ENCODE measurements at places on chromosomes 7 and 10.
A peak's percentile ranks its signal among the peaks of the same experiment; 100 is the strongest.

DNA sequence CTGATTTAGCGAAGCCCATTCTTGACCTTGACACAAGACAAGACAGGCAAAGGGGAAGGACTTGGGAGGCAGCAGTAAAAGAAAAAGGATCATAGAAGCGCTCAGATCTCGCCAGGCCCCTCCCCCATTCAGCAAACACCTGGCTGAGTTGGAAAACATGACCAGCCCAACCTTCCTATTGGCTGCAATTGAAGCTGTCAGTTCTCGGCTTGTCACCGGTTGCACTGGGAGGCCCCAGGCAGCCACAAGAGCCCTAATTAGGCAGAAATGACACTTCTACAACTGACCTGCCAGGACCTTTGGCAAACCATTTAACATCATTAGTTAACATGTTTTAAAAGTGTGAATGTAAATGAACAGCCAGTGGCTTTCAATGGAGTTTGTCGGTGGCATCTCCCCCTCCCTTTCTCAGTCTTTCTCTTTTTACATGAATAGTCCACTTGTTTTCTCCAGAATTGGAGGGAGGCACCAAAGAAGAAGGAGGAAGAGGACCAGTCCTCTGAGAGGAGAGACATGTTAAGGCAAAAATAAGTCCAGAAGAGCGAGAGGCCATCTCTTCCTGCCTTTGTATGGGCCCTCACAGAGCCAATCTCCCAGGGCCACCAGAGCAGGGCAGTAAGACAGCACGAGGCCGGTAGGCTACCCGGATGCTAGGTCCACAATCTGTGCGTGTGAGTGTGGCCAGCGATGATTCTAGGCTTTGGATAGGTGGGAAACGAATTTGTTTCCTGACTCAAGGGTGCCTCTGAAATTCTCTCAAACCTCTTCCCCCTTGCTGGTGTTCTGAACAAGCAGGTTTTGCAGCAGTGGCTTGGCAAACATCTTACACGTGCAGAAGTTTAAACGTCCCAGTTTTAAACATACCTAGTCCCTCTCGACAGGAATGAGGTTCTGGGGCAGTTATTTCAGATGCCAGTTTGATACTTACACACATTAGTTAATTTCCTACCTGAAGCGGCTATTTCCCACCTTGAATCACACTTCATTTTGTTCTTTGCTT, 15.0 kb upstream of the ENO4 start:
- DNase-seq, result no peak

DNA sequence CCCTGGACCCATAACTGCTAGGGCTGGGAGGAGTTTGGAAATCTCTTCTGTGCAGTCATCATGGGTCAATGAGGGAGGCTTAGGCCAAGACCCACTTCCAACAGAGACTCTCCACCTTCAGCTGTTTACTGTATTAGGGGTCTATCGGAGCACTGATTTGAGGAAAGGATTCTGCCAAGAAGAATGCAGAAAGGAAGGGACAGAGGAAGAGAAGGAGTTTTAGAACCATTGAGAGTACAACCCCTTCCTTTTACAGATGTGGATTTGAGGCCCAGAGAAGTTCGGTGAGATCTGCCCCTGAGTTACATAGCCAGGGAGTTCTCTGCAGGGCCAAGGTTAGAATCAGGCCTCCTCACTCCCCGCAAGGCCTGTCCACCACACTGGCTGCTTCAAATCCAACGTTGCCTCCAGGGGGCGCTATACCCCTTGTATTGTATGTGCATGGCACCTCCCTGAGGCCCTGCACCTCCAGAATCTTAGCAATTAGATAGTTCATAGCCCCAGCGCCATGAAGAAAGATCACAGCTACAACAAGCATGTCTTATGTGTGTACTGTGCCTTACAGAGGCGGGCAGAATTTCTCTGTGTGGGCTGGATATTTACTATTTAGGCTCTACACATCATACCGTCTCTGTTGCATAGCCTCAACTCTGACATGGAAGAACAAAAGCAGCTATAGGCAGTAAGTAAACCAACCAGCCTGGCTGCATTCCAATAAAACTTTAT, 246.8 kb downstream of the SKIDA1 start:
- DNase-seq, result peak; percentile 97

- DNase-seq, result no peak
Measured at GRCh38 chr10:11293332-11293731, 275.7 kb downstream of the CELF2 start.

GRCh38 chr7:35828817-35829216, 28.0 kb downstream of the SEPTIN7 start:
- no peak for DNase-seq

DNA sequence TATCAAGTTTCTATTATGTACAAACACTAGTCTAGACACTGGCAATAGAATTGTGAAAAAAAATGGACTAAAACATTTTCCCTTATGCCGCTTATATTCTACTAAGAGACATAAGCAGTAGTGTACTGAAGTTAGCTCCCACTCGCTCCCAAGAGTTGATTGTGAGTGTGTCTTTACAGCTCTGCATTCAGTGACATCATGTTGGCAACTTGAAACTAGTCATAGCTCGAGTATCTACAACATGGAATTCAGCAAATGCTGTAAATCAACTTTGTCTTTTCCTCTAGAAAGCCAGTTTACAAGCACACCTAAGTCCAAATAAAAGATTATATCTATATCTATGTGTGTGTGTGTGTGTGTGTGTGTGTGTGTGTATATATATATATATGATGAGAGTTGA, 58.8 kb upstream of the MAGI2 start:
- no peak for DNase-seq

DNA sequence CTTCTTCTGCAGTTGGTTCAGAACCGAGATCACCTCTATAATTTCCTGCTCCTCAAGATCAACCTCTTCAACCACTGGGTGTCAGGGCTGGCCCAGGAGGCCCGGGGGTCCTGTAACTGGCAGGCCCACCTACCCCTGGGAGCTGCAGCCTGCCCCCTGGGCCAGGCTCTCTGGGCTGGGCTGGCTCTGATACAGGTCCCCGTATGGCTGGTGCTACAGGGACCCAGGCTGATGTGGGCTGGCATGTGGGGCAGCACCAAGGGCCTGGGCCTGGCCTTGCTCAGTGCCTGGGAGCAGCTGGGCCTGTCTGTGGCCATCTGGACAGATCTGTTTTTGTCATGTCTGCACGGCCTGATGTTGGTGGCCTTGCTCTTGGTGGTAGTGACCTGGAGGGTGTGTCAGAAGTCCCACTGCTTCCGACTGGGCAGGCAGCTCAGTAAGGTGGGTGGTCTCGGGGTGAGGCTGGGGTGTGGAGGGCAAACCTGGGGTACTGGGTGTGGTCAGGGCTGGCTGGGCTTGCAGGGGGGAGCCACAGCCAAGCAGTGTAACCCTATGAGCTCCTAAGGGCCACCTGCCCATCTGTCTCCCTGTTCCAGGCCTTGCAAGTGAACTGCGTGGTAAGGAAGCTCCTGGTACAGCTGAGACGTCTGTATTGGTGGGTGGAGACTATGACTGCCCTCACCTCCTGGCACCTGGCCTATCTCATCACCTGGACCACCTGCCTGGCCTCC, 4.2 kb downstream of the TMEM270 start:
- DNase-seq, result no peak

DNA sequence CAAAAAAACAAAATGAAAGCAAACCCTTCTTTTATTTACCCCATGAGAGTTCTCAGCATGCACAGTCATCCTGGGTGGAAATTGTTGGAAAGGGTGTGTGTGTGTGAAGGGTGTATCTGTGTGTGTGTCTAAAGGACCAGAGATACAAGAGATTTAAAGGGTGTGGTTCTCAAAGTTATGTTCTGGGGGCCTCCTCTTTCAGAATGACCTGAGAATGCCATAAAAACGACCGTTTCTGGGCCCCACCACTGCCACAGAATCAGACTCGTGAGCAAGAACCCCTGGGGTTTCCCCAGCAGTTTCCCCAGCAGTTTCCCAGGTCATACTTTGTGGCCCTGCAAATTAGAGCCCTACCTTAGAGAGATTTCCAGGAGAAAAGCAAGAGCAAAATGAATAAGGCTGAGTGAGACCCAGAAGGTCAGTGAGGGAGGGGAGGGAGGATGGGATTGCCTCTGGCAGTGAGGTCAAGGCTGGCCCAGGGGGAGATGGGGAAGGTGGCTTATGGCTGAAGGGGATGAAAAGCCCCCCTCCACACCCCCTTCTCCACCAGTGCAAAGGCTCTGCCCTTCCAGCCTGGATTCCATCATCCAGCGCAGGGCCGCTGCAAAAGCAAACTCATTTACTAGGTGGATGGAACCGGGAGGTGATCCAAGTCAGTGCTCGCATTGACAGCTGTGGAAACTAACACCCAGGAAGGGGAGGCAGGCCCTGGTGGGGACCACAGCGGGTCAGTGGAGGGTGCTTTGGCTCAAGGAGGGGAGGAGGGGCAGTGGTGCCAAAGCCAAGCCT, 10.2 kb downstream of the PYROXD2 start:
- no peak for DNase-seq

- no peak for DNase-seq
Measured at GRCh38 chr7:41599760-41600159, 103.1 kb downstream of the INHBA start.

GRCh38 chr7:143356414-143357050, 6.0 kb downstream of the FAM131B start:
- DNase-seq, result no peak

DNA sequence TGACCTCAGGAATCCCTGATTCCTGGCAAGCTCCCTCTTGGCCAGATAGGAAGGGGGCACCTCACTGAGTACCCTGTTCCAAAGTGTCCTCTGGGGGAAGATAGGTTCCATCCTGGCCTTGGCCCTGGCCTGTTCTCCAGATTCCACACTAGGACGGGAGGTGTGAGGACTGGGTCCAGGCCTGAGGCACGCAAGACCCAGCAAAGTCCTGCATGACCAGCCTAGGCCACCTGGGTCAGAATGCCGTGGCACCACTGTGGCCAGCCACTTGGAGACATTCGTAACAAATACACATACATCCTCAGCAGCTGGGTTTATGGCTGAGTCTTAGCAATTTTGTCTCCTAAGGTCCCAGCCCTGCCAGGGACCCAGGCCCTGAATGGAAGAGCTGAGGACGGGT, 23.3 kb upstream of the TLX1 start:
- no peak for DNase-seq

GRCh38 chr10:6445671-6446316, 134.3 kb downstream of the PRKCQ start:
- peak; percentile 59 for DNase-seq

DNA sequence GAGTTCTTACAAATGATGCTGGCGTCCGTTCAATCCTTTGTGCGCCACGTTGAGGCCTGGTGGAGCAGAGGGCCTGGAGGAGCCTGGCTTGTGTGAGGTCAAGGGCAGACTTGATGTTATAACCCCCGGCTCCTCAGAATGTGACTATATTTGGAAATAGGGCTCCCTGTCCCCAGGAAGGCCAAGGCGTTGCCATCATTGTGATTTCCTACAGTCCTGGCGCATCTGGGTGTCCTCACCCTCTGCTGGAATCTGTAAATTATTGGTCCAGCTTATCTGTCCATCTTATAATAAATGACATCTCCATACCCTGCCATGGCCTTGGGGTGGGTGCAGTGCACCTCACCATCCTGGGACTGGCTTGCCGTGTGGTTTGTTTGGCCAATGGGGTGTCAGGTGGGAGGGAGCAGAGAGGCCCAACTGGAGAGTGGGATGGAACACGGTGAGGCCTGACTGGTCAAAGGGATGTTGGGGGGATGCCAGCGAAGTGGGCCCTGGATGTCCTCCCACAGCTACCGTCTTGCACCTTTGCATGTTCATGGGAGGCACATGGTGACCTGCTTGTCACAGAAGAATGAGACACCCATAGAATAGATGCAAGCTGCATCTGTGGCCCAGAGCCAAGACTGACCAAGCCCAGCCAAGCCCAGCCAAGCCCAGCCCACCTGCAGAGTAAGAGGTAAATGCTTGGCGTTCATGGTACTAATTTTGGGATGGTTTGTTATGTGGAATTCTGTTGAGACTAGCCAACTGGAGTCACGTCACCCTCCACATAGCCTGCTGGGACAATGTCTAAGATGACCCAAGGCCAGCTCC, 11.1 kb upstream of the LRRC27 start:
- no peak for DNase-seq

DNA sequence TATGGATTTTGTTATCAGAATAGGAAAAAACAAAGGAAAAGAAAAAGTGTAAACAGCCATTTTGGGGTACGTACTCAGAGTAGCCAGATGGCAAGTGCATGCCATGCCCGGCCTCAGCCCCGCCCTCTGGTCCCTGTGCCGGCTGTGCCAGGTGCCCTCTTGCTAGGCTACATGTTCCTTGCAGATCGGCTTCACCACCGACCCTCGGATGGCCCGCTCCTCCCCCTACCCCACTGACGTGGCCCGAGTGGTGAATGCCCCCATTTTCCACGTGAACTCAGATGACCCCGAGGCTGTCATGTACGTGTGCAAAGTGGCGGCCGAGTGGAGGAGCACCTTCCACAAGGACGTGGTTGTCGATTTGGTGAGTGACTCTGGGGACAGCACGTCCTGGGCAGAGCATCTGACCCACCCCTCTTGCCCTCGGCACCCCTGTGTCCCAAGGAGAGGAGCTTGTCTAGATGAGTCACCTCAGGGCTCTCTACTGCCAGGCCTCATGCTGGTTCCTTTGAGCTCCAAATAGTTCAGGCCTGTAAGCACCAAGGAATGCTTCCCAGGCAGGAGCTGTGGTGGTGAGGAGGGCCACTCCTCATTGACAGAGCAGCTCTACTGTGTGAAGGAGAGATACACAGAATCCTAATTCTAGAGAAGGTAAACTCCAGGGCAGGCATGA, 54.9 kb upstream of the ZMIZ2 start:
- no peak for DNase-seq

DNA sequence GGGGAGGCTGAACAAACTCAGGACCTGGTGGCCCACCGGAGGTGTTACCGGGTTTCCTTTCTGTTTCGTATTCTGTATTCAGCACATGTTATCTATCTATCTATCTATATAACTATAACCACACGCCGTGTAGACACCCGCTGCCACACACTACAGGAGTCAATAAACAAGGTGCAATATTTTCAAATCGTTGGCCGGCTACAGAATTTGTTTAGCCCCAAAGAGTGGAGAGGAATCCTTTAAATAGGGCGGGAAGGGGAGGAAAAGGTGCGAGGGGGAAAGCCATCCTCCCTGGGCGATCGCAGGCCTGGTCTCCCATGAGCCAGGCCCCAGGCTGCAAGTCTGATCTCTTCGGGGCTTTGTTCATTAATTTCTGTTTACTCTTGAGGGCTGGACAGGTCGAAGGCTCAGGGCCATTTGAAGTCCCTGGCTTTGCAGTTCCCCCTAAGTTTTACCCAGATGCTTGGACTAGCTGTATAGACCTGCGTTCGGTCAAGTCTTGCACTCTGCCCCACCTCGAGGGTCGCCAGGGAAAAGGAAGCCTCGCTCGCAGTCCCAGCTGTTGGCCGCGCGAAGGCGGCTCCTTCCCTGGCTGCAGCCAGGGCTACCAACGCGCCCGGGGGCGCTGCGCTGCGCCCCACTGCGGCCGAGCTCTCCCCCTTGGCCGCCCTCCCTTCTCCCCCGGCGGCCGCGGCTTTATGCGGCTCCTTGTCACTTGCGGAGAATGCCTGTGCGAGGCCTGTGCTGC, 3.8 kb downstream of the NKX2-3 start:
- DNase-seq, result peak; percentile 78

GRCh38 chr7:83178066-83178465, 15.4 kb upstream of the PCLO start:
- DNase-seq, result no peak

DNA sequence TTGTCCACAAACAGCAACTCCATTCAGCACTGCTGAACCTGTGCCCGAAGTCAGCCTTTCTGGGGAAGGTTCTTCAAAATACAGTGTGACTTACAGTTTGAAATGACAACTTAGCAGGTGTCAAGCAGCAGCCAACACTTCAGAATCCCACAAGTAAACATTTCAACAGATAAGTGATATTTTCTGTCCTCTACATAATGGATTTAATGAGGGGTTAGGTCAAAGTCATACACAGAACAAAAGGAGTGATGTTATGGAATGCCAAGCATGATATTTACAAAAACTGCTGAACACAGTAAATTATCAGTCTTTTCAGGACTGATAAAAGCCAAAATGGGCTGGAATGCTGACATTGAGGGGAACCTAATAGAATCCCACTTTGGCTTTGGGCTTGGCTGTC, 77.6 kb upstream of the JAZF1 start:
- DNase-seq, result peak; percentile 69
